ENCODE measurements at places on chromosomes 5 and 9.

- DNase-seq = peak; percentile 10
Measured at GRCh38 chr5:39650008-39650762, 225.4 kb upstream of the DAB2 start.

DNA sequence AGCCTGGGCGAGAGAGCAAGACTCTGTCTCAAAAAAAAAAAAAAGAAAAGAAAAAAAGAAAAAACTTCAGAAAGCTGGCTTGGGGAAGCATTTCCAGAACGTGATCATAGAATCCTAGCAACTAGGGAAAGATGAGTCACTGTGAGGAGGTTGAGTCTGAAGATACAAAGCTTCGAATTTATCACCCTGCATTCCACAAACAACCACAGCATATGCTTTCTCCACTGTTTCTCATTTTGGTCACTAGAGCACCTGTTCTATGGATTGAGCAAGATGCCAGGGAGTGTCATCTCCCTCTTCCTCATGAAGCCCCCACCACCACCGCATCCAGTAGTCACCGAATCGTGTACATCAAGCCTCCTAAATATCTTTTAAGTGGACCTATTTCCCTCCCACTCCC is 37.9 kb downstream of the SEMA5A start:
- DNase-seq = peak; percentile 44

DNA sequence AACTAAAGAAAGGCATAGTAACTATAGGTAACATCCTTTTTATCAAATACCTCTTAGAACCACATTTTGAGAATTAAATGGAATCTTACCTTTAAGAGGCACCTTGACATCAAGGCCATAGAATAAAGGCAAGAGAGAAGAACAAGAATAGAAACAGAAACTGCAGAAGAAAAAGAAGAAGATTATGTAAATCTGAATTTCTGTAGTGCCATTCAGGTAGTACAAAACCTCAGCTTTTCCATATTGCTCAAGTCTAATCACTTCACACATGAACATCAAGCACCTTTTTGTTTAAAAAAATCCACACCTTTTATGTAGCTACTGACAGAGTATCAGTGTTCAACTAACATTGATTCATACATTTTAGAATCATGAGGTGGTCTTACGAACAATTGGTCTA is 91.8 kb upstream of the DPYSL3 start:
- DNase-seq = no peak

- no peak for DNase-seq
Measured at GRCh38 chr5:64585646-64586045, 79.8 kb downstream of the RGS7BP start.

DNA sequence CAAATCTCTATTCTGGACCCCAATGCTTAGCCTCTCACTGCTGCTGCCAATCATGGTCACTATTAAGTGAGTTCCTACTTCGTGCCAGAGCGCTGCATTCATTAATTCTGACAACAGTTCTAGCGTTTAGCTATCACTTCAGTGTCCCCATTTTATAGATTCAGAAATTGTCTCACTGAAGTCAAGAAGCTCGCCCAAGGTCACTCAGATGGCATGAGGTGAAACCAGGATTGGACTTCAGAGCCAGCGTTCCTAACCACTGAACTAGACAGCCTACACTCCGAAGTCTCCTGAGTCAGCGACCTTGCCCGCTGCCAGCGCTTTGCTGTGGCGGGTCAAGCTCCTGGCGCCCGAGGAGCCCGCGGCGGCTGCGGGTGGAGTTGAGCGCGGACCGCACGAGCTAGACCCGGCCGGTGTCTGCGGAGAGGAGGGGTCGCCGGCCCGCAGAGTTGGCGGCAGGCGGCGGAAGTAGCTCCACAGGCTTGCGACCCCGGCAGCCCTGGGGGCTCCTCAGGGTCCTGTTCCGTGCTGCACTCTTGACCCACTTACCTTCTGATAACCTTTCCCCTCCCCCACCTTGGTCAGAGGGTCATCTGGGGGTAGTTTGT is 2.1 kb upstream of the GABRB2 start:
- no peak for DNase-seq

- no peak for DNase-seq
Measured at GRCh38 chr5:16025681-16026080, 153.9 kb downstream of the MARCHF11 start.

DNA sequence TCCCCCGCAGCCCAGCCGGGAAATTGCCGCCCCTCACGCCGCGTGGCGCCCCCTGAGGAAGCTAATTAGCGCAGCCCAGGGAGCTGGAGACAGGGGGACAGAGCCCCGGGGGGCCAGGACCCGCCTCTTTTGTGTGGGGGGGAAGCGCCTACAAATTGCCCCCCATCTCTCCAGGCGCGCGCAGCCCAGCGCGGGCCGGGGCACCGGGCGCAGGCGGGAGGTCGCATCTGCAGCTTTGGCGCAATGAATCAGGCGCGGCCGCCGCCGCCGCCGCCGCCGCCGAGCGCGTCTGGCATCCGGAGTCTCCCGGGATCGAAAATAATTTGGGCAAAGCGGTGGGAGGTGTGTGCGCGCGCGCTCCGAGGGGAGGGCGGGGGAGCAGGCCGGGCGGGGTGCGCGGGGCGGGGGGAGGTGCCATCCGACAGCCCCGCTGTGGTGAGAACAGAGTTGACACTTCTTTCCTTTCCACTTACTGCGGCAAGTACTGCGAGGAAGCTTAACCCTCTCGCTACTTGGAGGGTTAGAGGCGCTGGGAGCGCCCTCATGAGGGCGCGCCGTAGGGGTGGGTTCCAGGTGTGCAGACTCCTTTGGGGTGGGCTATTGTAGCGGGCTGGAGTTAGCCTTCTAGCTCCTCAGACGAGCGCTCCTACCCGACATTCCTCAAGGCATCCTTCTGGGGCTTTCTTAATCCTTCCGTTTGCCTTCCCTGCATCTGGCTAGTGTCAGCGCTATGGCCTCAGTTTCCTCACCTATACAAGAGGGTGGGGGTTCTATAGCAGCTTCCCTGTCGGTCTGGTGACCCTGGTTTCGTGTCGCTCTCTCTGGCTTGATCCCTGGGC is 63.1 kb downstream of the CXXC5 start:
- no peak for DNase-seq

DNA sequence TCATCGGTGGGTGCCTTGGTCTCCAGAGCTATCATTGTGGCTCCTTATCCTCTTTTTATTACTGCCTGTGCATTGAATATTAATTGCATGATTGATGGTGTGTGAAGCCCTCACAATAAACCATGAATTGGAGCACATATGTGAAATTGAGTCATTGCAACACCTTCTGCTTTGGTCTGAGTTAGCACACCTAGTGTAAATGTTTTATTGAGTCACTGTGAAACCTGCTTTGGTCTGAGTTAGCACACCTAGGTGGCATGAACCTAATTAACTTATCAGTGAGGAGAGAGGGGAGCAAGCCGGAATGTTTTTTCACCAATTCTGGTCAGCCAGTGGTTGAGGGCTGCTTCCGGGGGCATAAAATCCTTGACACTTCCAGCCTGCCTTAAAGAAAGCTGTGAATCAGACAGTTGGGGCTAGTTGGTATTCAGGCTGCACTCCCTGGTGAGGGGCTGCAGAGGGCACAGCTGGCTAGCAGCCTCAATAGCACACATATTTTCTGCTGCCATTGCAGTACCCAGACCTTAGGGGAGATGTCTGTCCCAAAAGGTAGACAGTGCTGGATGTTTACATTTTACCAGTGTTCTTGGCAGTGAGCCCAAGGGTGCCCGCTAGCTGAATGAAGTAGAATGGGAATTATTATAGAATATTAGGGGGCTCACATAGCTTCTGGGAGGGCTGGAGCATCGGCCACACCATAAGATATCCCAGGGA is 76.5 kb upstream of the GOLM1 start:
- no peak for DNase-seq

DNA sequence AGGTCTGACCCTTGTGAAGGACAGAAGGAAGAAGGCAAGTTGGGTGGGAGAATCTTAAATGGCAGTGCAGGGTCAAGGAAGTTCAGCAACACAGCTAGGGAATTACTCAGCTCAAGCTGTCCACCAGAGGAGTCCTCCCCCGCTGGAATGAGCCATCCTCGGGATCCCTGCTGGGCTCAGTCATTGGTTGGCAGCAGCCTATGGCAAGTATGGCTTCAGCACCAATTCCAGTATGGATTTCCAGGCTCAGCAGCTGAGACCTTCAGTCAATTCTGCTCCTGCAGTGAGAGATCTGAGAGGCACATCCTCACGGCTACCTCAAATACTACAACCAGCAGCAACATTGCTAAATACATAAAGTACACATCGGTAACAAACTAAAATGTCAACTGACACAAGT is 280.6 kb upstream of the PIK3R1 start:
- DNase-seq = no peak

- peak; percentile 85 for DNase-seq
Measured at GRCh38 chr5:172443441-172444109, 10.8 kb downstream of the SH3PXD2B start.

GRCh38 chr9:136015656-136016571 is 54.7 kb upstream of the UBAC1 start:
- no peak for DNase-seq

DNA sequence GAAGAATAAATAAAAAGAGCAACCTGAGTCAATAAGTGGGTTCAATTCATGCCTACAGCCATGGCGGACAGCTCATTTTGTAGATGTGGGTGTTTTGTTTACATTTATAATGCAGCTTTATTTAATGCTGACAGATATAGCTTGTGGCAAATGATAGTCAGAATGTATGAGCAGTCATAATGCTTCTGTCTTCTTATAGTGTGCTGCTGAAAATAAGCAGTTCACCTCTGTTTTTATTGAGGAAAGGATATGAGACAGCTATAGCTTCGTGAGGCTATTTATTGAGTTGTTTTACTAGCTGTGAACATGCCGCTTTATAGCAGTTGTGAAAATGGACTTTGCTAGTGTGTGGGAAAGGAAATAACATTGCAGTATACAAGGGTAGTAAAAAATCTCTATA is 147.4 kb downstream of the PBX3 start:
- no peak for DNase-seq

DNA sequence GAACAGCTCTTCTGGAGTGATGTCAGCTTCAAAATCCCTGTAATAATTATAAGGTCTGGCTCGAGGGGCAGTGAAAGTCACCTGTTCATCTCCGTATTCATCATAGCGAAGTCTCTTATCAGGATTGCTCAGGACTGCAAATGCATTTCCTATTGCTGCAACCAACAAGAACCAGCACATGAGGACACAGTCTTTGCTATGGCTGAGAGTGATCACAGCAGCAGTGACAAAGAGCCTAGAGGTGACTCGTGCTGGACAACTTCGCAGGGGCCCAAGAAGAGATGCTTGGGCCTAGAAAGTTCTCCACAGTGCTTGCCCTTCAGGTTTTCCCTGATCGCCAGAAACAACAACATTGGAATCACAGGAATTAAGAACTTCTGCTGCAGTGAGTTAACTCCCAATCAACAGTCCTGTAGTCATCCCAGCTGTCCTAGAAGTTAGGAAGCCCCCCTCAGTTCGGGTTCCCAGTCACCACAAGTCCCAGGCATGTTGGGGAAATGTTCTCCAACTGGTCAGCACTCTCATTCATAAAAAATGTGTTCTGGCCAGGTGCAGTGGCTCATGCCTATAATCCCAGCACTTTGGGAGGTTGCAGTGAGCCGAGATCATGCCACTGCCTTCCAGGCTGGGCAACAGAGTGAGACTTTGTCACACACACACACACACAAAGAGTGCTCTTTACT is 13.0 kb downstream of the DNAJC18 start:
- DNase-seq = no peak

GRCh38 chr9:33349743-33350142 is 52.6 kb downstream of the AQP7 start:
- no peak for DNase-seq
